ENCODE measurements at places on chromosomes 2 and 18.

- no peak for DNase-seq
These were observed 825.7 kb downstream of the SUCLG1 start for GRCh38 chr2:83633423-83633822.

DNA sequence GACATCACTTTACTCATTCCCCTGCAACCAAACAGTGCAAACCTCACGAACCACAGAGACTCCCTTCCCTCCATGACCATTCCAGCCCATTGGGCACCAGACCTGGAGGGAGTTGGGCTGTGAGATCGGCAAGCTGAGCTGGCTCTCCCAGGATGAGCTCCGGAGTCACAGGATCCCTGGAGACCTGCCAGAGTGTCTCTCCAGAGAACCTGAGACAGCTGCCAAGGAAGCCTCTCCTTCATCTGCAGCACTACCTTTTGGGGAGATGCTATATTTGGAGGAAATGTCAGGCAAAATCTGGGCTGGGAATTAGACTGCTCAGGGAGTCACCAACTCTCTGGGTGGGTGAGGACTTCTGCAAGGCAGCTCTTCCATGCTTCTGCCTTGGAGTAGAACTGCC is 417.4 kb downstream of the TNS1 start:
- DNase-seq: no peak

DNA sequence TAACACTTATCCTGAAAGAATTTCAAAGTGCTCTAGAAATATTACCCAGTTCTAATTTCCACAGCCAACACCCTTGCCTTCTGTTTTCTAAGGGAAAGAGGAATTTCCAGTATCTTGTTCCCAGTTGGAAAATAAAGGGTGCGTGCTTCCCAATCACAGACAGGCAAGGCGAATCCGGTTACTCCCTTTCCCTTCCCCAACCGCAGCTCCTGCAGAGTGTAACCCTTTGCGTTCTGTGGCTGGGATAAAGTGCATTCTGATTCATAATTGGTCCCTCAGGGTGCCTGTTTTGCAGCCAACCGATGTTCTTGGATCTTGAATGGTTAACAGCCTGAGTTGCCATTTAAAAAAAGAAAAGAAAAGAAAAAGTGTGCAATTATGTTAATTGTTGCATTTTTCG is 40.6 kb upstream of the PGAP1 start:
- DNase-seq: no peak

DNA sequence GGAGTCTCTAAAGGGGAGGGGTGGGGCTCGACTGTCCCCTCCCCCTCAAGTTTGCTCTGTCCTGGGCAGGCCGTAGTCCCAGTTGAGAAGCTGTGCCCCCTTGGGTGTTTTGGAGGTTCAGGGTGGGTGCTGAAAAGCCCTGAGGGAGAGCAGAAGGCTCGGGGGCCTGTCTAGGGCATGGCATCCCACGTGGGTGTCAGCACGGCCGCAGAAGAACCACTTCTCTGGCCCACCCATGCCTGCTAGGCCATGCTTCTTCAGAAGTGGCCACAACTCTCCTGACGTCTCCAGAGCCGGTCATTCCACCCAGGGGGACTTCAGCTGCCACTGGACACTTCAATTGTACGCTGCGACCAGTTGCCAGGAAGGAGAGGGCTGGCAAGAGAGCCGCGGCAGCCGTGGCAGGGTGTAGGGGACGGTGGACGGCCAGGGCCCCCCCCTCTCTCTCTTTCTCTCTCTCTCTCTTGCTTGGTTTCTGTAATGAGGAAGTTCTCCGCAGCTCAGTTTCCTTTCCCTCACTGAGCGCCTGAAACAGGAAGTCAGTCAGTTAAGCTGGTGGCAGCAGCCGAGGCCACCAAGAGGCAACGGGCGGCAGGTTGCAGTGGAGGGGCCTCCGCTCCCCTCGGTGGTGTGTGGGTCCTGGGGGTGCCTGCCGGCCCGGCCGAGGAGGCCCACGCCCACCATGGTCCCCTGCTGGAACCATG is at the start of gene INPP5D:
Gene INPP5D, plus strand, starts transcription at position 546 of the 704 bp plus-strand sequence. Its CDS starts 137 bp downstream, at position 683.
- DNase-seq: no peak

DNA sequence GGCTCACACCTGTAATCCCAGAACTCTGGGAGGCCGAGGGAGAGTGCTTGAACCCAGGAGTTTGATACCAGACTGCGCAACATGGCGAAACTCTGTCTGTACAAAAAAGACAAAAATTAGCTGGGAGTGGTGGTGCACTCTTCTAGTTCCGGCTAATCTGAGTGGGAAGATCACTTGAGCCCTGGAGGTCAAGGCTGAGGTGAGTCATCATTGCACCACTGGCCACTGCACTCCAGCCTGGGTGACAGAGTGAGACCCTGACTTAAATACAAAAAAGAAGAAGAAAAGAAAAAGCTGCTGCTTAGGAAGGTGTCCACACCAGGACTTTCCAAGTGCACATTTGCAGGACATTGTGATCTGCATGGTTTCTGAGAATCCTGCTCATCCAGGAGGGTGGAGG is 16.4 kb downstream of the SKOR2 start:
- no peak for DNase-seq

DNA sequence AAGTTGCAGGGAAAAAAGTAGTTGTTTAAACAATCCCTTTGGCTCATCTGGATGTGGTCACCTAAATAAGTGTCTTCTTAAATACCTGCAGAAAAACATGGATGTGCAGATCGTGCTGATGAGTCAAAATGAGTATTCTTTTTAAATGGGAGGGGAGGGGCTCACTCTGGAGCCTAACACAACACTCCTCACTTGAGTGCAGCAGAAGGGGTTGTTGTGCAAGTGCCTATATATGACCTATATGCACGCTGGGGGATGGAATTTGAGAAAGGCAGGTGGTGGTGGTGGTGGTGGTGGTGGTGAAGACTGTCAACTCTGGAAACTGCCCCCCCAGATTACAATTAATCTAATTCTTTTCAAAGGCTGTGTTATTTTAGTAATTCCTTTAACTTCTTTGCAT is 77.9 kb upstream of the FAM124B start:
- DNase-seq: no peak

DNA sequence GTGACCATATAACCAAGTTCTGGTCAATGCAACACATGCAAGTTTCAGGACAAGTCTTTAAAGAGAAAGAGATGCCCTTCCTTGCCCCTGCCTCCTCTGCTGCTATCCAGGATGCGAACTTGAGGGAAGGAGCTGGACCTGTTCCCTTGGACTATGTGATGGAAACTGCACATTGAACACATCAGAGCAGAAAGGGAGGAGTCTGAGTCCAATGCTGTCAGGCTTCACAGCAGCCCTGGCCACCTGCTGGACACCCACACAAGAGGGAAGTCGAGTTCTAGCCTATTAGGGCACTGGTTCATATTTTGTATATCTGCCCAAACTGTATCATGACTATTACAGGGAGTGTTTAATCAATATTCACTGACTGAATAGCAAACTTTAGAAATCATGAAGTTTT is 38.3 kb upstream of the TEX51 start:
- DNase-seq: no peak

DNA sequence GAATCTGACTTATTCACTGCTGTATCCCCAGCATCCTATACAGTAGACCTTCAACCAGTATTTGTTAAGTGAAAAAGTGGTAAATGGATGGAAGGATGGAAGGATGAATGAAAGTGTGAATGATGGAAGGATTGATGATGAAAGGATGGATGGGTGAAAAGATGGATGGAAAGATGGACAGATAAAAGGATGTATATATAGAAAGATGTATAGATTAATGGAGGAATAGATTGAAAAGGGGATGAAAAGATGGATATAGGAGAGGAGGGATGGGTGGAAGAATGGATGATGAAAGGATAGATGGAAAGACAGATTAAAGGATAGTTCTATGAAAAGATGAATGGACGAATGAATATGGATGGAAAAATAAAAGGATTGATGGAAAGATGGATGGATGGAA is 50.0 kb downstream of the PSD4 start:
- DNase-seq: no peak

GRCh38 chr2:207039225-207039624 is 99.9 kb downstream of the CPO start:
- no peak for DNase-seq

DNA sequence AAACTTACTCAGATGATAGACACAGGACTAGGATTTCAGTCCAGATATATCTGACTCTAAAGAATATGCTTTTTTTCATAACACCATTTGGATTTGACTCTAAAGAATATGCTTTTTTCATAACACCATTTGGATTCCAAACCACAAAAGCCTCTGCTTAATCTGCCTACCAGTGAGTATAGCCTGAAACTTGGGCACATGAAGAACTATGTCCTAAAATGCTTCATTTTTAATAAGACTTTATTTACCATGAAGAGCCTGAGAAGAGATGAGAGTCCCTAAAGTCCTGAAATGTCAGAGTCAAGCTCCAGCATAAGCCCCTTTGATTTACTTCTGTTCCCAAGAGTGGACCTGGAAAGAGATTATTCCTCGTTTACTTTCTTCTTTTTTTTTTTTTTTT is 54.5 kb upstream of the STPG4 start:
- DNase-seq: no peak

GRCh38 chr2:239979243-239980023 is 45.7 kb downstream of the NDUFA10 start:
- no peak for DNase-seq

- DNase-seq: no peak
These were observed 3.0 kb upstream of the ASB1 start for GRCh38 chr2:238423561-238424312.

GRCh38 chr2:189527812-189528592 is 52.6 kb downstream of the SLC40A1 start:
- no peak for DNase-seq

DNA sequence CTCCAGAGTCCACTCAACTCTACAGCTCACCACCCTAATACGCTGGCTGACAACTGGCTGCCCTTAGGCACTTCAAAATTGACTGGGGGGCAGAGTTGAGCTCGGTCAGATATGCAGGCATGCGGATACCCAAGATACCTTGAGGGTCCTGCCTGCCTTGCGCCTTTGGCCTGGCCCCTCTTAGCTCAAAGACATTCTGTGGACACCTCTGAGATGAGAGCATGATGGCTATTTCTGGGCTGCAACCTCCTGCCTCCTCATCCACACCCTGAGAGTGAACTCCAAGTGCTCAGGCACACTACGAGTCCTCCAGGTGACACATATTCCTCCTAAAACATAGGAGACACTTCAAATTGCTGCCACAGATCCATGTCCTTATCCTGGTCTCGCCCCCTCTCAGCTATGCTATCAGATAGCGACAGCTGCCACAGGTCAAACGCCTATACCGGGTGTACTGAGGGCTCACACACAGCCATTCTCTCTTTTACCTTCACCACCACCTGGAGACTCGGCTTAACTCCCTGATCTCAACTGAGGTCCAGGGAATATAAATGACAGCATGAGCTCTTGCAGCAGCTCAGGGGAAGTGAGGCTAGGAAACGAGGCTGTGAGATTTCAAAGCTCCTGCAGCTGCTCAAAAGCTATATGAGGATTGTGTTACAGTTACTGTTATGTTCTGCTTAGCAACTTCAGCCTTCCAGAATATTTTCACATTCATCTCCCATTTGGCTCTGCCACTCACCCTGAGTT is 60.5 kb upstream of the TEX51 start:
- DNase-seq: no peak

DNA sequence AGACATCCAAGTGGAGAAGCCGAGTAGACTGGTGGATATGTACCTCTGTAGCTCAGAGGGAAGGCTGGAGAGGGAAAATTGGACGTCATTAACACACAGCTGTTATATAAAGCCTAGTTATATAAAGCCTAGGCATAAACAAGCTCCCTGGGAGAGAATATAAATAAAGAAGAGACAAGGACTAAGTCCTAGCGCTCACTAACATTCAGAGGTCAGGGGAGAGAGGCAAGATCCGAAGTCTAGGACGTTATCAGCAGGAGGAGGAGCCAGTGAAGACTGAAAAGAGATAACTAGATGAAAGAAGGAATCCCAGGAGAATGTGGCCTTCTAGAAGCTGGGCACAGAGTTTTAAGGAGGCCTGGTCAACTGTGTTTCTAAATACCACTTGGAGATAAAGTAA is 55.3 kb downstream of the NOL10 start:
- no peak for DNase-seq

DNA sequence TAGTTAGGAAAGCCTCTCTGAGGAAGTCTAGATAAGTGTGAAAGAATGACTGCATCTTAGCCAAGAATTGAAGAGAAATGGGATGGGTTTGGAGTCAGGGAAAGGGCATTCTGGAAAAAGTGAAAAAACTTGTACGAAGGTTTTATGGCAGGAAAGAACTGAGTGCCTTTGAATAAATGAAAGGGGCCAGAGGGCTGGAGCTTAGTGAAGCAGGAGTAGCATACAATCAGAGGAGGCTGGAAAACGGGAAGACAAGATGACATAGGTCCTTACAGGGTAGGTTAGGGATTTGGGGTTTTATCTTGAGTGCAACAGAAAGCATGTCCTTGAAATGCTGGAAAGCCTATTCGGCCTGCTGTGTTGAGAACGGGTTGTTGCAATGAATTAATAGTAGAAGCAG is 152.6 kb upstream of the RND3 start:
- DNase-seq: no peak

DNA sequence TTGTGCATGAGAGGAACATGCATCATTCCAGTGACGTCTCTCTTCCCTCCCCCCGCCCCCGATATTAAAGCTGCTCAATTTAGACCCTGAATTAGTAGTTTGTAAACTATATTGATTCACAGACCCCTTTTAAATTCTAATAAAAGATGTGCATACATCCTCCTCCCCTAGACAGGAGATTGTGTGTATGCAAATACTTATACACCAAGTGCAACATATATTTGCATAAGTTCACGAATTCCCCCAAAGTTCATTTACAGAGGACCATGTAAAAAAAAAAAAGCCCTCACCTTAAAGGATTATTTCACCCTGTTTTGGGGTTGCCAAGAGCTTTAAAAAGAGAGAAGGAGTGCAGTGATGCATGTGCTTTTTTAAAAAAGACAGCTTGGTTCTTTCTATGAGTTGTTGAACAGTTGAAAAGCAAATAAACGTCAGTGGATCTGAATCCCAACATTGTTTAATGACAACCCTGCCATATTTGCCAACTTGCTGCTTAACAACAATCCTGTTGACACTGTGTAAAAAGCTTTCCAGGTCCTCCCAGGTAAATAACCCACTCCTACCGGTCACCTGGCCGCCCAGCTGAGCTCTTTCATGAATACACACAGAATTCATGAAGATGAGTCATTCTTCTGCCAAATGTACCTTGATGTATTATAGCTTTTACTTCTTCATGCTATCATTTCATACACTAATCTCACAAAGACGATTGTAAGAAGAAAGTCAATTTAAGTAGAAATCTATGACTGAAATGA is 211.5 kb downstream of the IKZF2 start:
- DNase-seq: no peak

GRCh38 chr2:45789317-45789716 is 137.8 kb downstream of the PRKCE start:
- no peak for DNase-seq

DNA sequence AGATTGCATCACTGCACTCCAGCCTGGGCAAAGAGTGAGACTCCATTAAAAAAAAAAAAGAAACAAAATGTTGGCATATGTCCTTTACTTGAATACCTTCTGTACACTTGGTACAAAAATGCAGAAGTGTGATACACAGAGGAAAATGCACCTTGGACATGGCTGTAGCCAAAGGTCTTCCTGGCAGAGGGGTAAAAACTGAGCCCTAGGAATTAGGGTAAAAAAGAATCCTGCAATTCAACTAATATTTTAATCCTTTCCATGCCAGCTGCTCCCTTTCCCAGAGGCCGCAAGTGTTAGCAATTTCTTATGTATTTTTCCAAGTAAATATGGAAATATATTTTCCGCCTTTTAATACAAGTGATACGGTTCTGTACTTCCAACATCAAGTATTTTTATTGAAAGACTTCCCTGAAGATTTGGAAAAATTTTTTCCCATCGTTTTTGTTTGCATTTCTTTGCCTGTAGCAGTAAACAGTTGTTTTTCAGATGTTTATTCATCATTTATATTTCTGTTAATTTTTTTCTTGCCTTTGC is 26.2 kb downstream of the KCNJ13 start:
- DNase-seq: no peak
